ENCODE measurements at places on chromosomes 2 and 18.

- no peak for DNase-seq
Measured at GRCh38 chr2:35963357-35963756, 392.2 kb upstream of the CRIM1 start.

DNA sequence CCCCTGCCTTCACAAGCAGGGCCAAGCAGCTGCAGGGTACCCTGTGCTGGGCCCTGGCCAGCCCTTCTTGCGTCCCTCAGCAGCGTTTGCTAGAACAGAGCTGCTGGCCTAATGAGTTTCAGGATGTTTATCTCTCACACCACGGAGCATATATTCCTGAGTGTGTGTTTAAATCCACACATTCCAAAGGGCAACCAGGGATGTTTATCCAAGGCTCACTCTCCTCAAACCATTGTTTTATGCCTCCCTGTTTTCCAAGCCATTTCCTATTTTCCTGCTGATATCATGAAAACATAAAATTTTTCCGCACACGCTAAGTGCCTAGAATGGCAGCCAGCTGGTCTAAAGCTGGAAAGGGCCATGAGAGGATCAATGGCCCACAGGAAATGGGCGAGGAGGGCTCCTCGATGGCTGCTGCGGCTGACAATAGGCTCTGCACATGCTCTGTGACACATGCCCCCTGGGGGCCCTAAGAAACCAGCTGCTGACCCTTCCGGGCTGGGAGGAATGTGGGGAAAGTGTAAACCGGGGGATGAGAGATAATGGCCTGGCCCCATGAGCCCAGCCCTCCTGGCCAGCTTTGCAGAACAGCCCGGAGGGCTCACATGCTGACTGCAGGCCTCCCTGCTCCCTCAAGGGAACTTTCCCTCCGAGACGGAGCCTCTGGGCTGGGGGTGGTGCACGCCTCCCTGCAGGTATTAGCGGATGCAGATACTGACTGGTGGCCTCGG lies 194.0 kb downstream of the NDUFA10 start:
- DNase-seq = no peak

DNA sequence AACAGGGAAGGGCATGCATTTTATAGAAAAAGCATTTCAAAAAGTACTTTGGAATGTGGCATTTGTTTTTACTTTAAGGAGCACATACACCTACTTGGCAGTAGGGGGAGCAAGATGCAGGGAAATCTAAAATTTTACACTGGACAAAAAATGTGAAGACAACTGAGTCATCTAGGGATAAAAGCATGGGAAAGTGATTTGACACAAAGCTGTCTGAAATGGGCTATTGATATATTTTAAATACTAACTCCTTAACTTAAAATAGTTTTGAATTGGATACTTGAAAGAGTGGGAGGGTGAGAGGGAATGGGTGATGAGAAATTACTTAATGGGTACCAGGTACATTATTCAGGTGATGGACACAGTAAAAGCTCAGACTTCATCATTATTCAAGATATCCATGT lies 15.8 kb downstream of the TMEM200C start:
- DNase-seq = no peak

GRCh38 chr18:12333506-12334290 lies 25.7 kb downstream of the TUBB6 start:
- no peak for DNase-seq

DNA sequence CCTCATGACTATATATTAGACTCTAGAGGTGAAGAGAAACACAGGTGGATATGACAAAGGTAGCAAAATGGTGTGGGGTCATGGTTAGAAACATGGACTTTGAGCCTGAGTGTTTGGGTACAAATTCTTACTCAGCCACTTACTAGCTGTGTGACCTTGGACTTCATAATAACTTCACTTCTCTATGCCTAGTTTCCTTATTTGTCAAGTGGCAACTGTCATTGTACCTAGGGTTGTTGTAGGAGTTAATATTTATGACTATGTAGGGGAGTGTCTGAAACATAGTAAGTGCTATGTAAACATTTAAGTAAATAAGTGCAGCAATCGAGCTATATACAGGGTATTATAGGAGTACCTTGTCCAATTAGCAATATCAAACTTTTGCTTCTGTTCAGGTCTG lies 49.7 kb upstream of the RAPH1 start:
- no peak for DNase-seq

DNA sequence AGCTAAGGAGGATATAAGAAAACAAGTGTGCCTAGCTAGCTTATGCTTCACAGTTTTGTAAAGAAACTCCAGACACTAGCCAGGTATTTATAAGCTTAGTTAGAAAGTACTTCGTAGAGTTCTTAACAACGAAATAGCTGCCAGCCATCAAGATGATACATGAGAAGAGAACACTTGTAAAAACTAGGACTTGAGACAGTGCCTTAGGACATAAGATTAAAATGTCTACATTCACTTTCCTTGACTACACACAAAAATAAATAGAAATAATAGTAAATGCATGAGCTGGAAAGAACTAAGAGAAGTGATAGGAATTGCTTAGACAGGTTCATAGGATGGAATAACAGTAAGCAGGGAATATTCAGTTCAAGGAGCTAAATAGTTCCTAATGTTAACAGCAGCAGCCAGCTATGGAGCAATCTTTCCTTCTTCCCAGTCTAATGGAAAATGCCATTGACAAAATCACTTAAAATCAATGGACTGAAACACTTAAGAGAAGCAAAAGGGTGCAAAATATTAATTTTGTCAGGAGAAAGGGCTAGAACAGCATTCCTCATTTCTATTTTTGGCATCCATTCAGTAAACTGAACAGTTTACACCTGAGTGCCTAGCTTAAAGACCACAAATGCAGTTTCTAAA lies 186.6 kb downstream of the PDE11A start:
- no peak for DNase-seq

DNA sequence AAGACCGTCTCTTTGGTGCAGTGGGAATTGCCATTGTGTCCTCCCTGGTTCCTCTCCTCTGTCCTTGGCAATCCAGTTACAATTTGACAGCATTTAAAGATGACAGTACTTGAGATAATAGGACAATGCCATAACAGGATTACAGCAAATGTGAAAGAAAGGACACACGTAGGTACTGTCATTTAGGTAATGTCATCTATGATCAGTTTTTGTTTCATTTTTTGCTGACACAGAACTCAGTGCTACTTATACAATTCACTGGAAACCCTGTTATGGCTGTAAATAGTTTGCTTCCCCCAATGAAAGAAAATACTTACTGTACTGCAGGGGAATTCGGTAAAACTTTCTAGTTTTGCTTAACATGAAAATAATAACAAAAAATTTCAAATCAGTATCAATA lies 65.2 kb downstream of the BCL11A start:
- no peak for DNase-seq

DNA sequence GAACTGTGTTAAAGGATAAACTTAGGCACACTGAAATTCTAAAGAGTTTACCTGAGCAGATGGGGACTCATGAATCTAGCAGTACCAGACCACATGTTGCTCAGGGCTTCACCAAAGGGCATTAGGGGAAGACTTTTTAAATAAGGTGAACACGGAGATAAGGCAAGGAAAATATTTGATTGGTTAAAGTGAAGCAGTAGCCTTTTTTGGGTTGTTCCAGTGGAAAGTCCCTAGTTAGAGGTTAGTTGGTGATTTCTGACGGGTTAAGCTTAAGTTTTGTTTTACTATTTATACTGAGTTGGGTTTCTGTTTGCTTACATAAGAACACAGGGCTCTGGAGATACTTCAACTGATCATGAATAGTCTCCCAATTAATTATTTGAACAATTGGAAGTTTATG lies 722.5 kb downstream of the SOCS6 start:
- no peak for DNase-seq
